ENCODE measurements at places on chromosomes 12 and 14. TPM values are rescaled to one million over a fixed set of nuclear protein-coding genes. Genes with fewer than 3 reads are reported as not detected.

Gene BCL2L2
- total RNA-seq = 29.1 TPM

Gene PRB4
- total RNA-seq = not detected

Gene TBC1D30
- 0.72 TPM for total RNA-seq

Gene CIPC
- 19.7 TPM for total RNA-seq

Gene PUS7L
- 12.2 TPM for total RNA-seq

Gene C14orf39
- total RNA-seq = not detected

Gene FAIM2
- 0.04 TPM for total RNA-seq

Gene TMEM63C
- 4.7 TPM for total RNA-seq

Gene CLEC7A
- 22.3 TPM for total RNA-seq

Gene MSI1
- total RNA-seq = 0.28 TPM

Gene HOTAIR
- not detected for total RNA-seq

Gene MGP
- 16.7 TPM for total RNA-seq

Gene CACNA2D4
- 1.1 TPM for total RNA-seq

Gene GIT2
- total RNA-seq = 16.3 TPM

Gene SLC17A8
- total RNA-seq = not detected

Gene GPATCH2L
- total RNA-seq = 17.5 TPM

Gene DTX1
- 0.68 TPM for total RNA-seq

Gene TDRD9
- total RNA-seq = 0.16 TPM

Gene RNASE8
- not detected for total RNA-seq

Gene SSTR1
- total RNA-seq = 0.08 TPM

Gene TAMALIN
- total RNA-seq = 3.9 TPM

Gene PLD4
- total RNA-seq = 0.80 TPM

Gene ZC2HC1C
- 1.1 TPM for total RNA-seq

Gene OR6C2
- 0.12 TPM for total RNA-seq

Gene CD69
- 0.68 TPM for total RNA-seq

Gene GDF3
- total RNA-seq = not detected

Gene CLEC12A
- total RNA-seq = 0.36 TPM

Gene CCDC177
- not detected for total RNA-seq

Gene LIN7A
- 0.56 TPM for total RNA-seq

Gene TRPV4
- 7.3 TPM for total RNA-seq

Gene ETFRF1
- total RNA-seq = 13.1 TPM

Gene FOXA1
- 14.6 TPM for total RNA-seq

Gene OLR1
- total RNA-seq = 0.24 TPM

Measured in esophagus mucosa (tissue), 1 donor.